ENCODE measurements at places on chromosomes 1 and 21.

- DNase-seq, result no peak
Measured at GRCh38 chr1:34866762-34867109, 7.2 kb upstream of the SMIM12 start.

GRCh38 chr21:46229923-46230260 lies 1.3 kb upstream of the LSS start:
- no peak for DNase-seq

GRCh38 chr1:114318961-114319360 lies 165.3 kb upstream of the SYT6 start:
- DNase-seq, result no peak

DNA sequence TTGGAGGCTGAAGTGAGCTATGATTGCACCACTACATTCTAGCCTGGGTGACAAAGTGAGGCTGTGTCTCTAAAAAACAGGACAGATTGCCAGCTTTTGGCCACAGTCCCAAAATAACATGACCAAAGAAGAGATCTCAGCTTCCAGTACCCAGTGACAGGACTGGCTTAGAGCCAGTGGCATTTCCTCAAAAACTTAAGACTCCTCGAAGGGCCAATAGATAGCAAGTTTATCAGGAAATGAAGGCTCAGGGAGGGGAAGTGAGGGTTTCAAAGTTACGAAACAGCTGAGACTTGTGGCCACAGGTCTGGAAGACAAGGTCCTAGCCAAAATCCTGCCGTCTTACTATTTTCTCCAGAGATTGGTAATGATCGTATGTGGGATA lies 6.3 kb upstream of the TMEM39B start:
- no peak for DNase-seq

- no peak for DNase-seq
Measured at GRCh38 chr1:155940482-155940992, 901 bp upstream of the RXFP4 start.

GRCh38 chr1:112464501-112464900 lies 44.3 kb upstream of the WNT2B start:
- DNase-seq, result no peak

GRCh38 chr1:26539722-26540121 lies 10.2 kb downstream of the RPS6KA1 start:
- DNase-seq, result no peak

- no peak for DNase-seq
Measured at GRCh38 chr1:116873680-116874271, 35.9 kb upstream of the PTGFRN start.

GRCh38 chr1:226125097-226125630 lies 61.4 kb downstream of the ACBD3 start:
- no peak for DNase-seq

GRCh38 chr1:184300446-184300845 lies 86.4 kb upstream of the C1orf21 start:
- DNase-seq, result no peak

DNA sequence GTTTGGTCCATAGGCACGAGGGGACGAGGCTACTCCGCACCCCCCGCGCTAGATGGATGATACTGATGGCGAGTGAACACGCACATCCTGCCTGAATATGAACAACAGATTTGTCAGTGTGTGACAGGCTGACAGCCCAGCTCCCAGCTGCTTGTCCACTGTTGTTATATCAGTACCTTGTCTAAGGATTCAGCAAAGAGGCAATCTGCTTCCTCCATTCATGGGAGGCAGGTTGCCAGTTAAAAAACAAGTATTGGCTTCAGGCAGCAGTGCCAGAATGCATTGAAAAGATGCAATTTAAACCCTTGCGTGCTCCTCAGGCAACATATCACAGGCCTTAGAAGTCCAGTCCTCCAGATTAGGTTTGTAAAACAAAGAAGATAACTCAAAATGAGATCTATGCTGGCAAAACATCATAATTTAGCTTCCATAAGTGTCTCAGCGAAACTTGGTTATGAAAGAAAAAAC lies 223.3 kb downstream of the GPATCH2 start:
- no peak for DNase-seq

- no peak for DNase-seq
Measured at GRCh38 chr21:32494934-32495709, 82.6 kb downstream of the EVA1C start.

GRCh38 chr1:150144606-150145005 lies 5.1 kb upstream of the PLEKHO1 start:
- DNase-seq, result no peak

GRCh38 chr1:184647471-184647870 lies 107.2 kb downstream of the EDEM3 start:
- no peak for DNase-seq

DNA sequence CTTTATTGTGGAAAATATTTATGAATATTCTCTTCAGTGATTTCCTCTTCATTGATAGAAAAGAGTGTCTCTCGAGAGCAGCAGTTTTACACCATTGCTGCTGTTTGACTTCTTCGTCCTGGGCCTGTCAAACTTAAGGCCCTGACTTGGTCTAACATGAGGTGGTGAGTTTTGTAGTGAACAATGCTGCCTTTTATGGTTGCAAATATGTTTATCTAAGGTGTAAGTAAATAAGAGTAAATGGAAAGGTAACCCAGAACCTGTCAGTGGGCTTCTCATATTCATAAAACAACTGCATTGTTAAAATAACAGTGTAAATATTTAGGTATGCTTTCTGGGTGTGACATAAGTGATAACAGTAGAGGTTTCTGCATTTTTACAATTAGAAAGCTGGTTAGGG lies 62.8 kb upstream of the SCCPDH start:
- no peak for DNase-seq

GRCh38 chr1:178723546-178723945 lies 1.5 kb upstream of the RALGPS2 start:
- DNase-seq, result no peak

DNA sequence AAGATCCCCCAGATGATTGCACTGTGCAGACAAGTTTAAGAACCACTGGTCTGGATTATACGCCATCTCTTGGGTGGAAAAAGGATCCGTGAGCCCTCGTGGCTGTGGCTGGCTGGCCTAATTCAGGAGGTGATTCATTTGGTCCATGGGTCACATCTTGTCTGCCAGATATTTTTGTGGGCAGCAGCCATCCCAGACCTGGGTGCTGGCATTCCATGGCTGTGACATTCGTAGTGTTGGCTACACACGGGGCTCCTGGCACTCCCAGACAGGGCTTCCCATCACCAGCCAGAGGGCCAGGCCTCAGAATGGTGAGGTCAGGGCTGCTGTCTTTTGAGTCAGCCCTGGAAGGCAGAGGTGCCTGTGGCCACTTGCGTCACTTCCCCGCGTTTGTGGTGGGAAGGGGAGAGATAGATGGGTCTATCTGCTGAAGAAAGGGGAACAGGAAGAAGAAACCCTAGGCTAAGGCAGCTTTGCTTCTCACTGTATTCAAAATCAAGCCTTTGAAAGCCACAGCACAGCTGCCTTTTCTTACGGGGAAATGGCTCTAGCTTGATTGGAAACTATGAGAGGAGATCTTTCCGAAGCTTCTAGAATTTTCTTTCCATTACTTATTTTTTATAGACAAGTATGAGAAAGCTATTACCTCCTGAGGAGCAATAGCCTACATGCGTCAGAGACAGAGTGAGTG lies 32.4 kb downstream of the EIF2D start:
- no peak for DNase-seq

DNA sequence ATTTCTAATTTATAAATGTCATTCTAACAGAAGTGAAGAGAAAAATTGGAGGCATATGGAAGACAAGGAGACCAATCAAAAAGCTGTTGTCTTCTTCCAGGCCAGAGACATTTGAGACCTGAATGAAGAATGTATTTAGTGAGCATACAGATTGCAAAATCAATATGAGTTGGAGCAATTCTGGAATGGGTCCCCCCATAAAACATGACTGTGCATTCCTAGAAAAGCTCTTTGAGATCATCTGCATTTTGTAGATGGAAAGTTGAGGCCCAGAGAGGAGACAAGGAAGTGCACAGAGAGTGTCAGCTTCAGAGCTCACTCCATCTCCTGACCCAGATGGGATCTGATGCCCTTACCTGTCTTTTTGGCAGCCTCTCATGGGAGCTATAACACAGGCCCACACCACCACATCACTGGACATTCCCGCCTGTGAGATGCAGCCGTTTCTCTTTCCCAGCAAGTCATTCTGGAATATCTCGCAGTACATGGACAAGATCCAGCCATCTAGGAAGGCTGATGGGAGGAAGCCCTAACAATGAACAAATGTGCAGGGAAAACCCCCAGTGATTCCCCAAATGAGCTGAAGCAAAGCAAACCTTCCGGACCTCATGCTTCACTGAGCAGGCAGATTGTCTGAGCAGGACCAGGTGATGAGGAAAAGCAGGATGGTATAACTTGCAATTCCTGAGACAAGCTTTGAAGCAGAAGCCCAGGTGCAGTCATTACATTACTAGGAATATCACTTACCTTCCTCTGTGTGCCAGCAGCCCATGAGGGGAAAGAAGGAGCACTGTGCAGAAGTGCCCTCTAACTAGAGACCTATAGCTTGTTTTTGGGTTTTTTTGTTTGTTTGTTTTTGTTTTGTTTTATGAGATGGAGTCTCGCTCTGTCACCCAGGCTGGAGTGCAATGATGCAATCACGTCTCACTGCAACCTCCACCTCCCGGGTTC lies 445.6 kb downstream of the PLPP3 start:
- DNase-seq, result no peak

GRCh38 chr21:41768437-41769042 lies 1.7 kb upstream of the RIPK4 start:
- no peak for DNase-seq

DNA sequence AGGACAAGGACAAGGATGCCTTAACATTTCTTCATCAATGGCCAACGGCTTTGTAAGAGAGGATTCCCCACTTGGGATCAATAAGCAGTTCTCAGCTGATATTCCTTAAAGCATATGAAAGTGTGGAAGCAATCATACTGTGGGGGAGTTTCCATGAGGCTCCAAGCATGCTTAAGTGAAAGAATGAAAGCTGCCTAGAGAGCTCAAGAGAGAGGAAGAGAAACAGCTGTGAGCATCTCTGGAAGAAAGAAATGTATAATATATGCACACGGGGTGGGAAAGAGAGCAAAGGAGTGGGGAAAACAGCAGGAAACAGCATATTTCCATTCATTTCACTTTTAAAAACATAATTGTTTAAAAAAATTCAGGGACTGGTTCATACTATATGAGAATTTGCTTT lies 94.7 kb upstream of the WARS2 start:
- no peak for DNase-seq

GRCh38 chr1:37836788-37837187 lies 22.6 kb downstream of the MTF1 start:
- no peak for DNase-seq

GRCh38 chr1:218568962-218569550 lies 223.9 kb downstream of the TGFB2 start:
- no peak for DNase-seq

DNA sequence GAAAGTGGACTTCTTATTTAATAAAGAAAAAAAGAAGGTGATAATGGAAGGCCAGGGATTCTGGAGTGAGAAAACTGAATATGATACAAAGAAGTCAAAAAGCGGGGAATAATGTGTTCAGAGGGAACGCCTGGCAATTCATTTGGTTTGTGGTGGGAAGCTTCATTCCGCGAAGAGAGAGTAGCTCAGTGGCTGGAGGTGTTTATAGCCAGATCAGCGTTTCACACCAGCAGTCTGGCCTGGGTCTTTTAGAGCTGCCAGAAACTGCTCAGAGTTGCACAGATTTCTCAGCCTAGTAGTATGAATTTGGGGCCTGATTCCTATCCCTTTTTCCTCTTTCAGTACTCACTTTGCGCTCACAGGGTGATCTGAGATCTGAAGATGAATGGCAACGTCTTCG lies 67.8 kb upstream of the IPO9 start:
- DNase-seq, result no peak

DNA sequence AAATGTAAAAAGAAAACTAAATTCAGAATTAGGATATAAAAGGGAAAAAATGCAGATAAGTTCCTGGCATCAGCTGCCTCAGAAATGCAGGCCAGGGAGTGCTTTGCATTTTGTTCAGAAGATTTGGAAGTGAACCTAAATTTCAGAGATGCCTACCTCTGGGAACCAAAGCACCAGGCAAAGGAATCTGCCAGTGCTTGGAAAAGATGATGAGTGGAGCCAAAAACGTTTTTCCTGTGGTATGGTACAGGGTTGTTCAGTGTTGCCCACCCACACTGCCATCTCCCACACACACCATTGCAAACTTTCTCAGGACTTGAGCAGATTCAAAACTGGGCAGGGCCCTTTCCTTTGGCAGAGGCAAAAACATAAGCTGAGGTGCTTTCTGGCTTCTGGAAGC lies 349.5 kb downstream of the TGFB2 start:
- no peak for DNase-seq

GRCh38 chr1:155529109-155529508 lies 33.5 kb downstream of the ASH1L start:
- no peak for DNase-seq

DNA sequence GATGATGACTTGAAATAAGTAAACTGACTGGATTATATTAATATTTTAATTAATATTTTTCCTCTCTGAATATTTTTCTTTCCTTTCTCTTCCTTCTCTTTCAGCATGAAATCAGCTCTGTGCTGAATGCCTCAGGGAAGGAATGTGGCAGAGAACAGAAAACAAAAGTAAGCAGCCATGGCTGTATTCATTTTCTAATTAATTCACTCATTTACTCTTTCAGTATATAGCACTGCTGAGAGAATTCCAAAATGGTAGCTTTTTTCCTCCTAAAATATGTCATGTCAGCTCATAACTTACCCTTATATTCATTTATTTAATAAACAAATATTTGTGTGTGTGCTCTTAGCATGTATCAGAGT lies 522.5 kb downstream of the PTPRC start:
- DNase-seq, result no peak

DNA sequence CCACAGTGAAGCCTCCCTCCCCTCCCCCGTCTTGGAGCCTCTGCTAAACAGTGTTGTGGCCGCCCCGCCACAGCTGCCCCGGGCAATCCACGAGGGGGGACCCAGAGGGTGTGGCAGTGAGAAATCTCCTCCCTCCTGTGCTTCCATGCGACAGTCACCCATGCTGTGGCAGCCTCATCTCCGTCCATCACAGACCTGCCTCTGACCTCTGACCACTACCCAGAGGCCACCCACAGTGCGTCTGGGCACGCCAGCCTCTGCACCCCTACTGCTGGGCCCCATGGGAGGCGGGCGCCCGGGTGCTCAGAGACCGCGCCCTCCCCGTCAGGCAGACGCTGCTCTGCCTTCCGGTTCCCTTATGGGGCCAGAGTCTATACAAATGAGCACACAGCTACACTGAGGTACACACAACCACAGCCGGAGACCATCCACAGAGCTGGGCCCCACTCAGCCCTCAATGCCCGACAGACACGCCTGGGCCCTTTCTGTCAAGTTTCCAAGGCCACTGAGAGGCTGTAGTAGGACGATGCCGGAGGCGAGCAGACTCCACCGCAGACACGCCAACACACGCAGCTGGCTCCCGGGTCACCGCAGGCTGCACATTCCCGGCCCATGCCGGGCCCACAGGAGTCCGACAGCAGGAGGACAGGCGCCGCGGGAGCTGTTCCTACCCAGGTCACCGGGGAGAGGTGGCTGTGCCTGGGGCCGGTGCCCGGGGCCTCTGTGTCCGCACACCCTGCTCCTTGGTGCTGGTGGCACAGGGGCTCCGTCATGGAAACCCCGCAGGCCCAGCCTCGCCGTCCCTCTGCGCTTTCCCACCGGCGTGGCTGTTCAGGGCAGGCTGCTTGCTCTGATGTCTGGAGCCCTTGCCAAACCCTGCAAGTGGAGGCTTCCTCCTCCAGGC lies 23.9 kb upstream of the TMEM52 start:
- DNase-seq, result no peak

GRCh38 chr1:244191581-244191980 lies 140.5 kb downstream of the ZBTB18 start:
- no peak for DNase-seq
